Activated CD4-positive, alpha-beta T cell treated with anti-CD3 and anti-CD28 coated beads, Interleukin-2, Interleukin-6, amounts not matched to agents 100 ng/mL and 50 ng/mL, durations not matched to agents 16 hours and 8 hours (primary cell): ENCODE measurements at places on chromosomes 4 and X.

DNA sequence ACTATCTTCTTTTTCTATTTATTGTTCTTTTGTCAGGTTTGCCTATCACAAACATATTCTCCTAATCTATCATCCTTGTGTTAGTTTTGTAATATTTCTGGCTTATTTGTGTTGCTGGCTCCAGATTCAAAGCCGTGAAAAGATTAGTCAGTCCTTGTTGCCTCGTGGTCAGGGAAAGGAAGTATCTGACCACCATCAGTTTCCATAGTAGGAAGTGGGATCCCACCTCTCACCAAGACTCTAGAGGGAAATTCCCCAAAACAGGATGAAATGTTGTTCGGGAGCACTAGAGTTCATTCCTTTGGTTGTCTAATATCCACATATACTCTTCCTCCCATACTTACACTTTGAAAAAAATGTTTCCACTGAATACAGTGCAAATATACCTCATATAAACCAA is 131.0 kb upstream of the HUWE1 start:
- peak; percentile 7 for DNase-seq

- no peak for DNase-seq
These were observed 781.0 kb upstream of the HTR2C start for GRCh38 chrX:113802837-113803236.

DNA sequence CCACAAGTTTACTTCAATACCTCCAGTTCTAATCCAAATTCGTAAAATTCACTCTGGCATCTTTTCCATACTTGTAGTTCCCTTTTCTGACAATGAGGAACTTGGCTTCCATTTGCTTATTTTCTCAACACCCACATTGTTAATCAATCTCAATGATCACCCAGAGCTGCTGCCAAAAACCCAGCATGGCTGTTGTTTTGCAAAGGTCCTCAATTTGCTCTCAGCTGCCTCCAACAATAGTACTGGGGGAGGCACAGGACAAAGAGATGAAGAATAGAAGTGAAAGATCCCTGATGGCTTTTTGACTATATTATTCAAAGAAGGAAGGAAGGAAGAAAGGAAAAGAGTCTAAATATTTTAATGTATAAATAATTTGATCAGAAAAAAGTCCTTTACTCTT is 847.8 kb downstream of the RAPGEF2 start:
- no peak for DNase-seq

- DNase-seq: no peak
These were observed 257.2 kb downstream of the SNCA start for GRCh38 chr4:89579771-89580170.

DNA sequence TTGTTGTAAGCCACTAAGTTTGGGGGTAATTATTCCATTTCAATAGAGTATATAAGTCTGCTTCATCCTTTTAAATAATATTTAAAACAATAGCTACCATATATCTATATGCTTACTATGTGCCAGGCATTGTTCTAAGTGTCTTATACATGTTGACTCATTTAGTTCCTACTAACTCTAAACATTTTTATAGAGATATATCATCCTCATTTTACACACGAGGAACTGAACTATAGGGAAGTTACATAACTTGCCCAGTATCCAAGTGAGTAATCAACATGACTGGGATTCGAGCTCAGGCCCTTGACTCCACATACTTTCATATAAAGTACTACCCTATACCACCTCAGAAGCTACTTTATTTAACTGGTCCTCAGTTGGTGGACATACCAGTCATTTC is 175.3 kb upstream of the RAI2 start:
- no peak for DNase-seq

DNA sequence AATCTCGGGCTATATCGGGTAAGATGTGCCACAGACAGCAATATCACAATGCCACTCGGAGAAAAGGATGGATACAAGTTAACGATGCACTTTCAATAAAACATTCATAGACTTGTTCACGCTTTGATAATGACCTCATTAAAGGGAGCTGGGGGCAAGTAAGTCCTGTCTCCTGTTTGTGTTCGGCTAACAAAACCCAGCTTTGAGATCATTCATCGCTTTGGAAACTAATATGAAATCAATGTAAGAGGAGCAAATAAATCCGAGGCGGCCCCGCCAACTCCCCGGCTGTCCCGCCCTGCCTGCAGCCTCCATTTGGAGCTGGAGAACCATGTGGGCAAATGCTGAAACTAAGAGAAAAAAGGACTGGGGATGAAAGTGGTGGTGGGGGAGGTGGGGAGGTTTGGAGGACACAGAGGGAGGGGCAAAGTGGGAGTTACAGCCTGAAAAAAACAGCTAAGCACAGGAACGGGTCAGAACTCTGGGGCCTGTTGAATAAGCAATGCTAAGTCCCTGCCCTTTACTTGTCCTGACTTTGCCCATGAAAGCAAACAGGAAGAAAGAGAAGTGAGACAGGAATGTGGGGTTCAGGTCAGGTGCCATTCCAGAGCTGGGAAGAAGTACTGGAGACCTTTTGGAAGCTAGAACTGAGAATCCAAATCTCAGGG is 3.5 kb upstream of the GSX2 start:
- DNase-seq: no peak

GRCh38 chr4:152972821-152973628 is 36.9 kb downstream of the FHDC1 start:
- no peak for DNase-seq

GRCh38 chr4:137631605-137632004 is 99.3 kb upstream of the PCDH18 start:
- DNase-seq: no peak

DNA sequence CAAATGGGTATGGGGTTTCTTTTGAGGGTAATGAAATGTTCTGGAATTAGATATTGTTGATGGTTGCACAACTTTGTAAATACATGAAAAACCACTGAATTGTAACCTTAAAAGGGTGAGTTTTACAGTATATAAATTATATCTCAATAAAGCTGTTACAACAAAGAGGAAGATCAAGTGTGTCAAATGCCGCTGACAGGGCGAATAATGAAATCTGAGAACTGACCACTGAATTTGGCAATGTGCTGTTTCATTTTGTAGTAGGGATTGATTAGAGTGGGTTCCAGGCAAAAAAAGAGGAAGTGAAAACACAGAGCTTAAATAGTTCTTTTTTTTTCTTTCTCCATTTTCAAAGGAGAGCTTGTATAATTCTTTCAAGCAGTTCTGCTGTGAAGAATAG is 161.1 kb upstream of the NAP1L5 start:
- no peak for DNase-seq

GRCh38 chr4:126358041-126358440 is 1043.3 kb downstream of the FAT4 start:
- DNase-seq: no peak

- no peak for DNase-seq
These were observed 131.7 kb upstream of the PCDH18 start for GRCh38 chr4:137664046-137664387.

- DNase-seq: no peak
These were observed 241.5 kb downstream of the FRAS1 start for GRCh38 chr4:78298618-78299017.

GRCh38 chrX:154329294-154329693 is 33.7 kb downstream of the TKTL1 start:
- DNase-seq: no peak

- DNase-seq: no peak
These were observed 52.0 kb downstream of the CXorf58 start for GRCh38 chrX:23959781-23960180.

DNA sequence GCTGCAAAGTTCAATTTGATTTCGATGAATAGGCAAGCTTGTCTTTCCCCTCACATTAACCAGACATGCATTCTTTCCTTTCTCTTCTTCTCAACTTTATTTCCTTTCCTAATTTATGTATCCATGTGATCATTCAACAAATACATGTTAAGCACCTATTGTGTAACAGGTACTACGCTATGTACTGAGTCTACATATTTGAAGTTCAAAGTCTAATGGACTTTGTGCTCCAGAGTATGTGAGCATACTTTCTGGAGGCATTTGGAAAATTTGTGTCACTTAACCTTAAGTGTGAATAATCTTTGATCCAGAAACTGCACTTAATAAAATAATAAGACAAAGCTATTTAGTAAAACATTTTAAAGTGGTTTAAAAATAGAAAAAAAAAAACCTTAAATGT is 675.3 kb upstream of the CT83 start:
- no peak for DNase-seq

GRCh38 chr4:12421364-12421763 is 992.7 kb upstream of the HS3ST1 start:
- no peak for DNase-seq

GRCh38 chr4:85102606-85103005 is 136.1 kb upstream of the WDFY3 start:
- no peak for DNase-seq

GRCh38 chrX:12987900-12988594 is 13.1 kb downstream of the TMSB4X start:
- DNase-seq: no peak

GRCh38 chr4:188903986-188904385 is 764.7 kb downstream of the TRIML1 start:
- DNase-seq: no peak

GRCh38 chrX:128676651-128677050 is 624.4 kb upstream of the ACTRT1 start:
- DNase-seq: no peak

GRCh38 chrX:72236841-72237240 is 2.0 kb downstream of the ERCC6L start:
- DNase-seq: no peak

DNA sequence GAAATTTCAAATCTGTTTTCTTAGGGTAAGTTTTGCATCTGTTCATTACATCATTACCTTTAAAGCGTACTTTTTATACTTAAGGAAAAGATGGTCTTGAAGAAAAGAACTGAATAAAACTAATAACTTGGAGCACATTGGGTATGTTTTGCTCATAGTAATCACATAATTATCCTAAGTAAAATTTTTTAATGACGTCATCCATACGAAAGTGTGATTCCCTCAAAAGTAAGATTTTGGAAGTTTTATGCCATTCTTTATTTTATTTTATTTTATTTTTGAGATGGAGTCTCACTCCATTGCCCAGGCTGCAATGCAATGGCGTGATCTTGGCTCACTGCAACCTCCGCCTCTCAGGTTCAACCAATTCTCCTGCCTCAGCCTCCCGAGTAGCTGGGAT is 1516.6 kb upstream of the TENM3 start:
- no peak for DNase-seq

DNA sequence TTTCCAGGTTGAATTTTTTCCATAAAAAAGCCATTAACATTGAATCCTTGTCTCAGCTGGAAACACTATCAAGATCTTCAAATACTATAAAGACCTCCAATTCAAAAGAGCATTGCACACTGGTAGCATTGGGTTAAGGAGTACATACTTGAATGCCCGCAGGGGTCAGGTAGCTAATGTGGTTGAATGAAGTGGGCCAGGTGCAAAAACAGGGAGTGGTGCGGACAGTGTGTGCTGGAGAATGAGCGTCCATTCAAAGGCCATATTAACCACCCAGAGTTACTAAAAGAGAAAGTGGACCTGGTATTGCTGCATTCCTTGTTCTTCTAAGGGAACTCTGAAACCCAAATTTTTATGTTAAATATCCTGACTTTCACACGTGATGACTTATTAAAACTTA is 91.6 kb downstream of the NYX start:
- DNase-seq: no peak

DNA sequence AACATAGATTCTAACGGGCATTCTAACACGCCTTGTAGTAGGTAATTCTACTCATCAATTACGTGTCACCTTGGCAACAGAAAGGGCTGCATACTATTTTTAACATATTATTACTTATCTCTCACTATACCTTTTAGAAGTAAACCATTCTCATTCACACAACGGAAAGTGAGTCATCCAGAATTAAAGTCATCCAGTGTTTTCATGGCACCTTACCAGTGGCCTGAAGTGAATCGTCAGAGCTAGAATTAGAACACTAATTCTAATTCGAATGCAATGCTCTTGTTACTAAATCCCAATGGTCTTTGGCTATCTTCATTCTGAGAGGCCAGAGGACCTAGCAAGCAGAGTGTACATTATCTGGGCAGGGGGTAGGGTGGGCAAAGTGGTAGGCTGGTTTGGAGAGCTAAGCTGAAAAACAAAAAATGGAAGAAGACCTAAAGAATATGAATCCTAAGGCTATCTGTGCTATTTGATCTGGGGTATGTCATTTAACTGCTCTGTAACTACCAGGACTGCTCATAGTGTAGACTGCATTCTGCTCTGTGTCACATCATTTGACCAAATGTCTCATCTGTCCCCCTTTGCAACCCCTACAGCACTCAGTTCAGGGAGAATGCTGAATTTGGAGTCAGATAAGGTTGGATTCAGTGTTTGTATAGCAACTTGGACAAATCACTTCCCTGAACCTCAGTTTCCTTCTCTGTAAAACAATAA is 96.5 kb downstream of the HDAC8 start:
- no peak for DNase-seq

DNA sequence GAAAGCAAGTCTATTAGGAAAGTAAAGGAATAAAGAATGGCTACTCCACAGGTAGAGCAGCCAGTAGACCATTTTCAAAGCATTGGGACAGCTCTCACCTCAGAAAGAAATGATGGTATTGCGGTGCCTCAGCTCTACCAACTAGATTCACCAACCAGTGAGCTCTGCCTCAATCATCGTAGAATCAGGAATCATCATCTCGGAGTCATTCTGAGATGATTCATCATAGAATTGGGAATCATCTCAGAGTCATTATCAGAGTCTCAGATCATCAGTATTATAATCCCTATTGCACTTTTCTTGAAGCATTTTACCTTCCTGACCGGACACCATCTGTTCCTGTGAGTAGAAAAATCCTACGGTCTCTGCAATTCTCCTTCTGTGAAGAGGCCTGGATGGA is 17.5 kb upstream of the SAT1 start:
- no peak for DNase-seq

DNA sequence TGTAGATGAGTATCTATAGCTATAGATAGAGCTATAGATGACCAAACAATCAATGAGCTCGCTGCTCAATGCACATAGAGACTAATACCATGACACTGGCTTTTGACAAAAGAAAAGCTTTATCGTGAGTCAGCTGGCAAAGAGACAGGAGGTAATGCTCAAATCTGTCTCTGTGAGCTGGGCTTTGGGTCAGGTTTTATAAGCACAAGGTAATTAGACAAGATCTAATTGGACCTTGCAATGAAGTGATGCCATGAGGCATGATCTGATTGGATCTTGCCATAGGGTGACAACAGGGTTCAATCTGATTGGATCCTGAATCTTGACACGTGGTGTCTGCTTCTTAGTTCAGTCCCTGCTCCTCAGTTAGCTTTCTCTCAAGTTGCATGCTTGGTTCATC is 180.7 kb upstream of the MXRA5 start:
- DNase-seq: no peak

GRCh38 chr4:175411251-175411650 is 400.8 kb downstream of the GPM6A start:
- no peak for DNase-seq

GRCh38 chr4:20085156-20085555 is 166.5 kb upstream of the SLIT2 start:
- DNase-seq: no peak

- DNase-seq: no peak
These were observed 124.4 kb downstream of the TMA16 start for GRCh38 chr4:163618845-163619244.

DNA sequence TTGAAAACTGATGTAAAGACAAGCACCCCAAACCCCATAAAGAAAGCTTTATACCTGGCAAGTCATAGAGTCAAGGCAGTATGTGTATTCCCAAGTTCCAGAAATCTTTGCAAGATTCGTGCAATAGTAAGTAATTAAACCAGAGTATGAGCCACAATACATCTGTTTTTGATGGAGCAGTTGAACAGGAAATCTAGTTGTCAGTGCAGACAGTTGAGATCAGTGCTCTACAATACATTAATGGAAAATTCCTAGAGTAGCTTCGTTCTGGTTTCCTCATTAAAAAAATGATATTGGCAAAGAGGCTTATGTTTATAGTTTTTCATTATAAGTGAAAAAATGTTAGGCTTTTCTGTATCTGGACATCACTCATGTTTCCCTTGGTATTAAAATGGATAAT is 575.3 kb downstream of the TRIML1 start:
- DNase-seq: no peak
